SW480 (cell line): ENCODE measurements at places on chromosomes 7 and 10.
A peak's percentile ranks its signal among the peaks of the same experiment; 100 is the strongest.

DNA sequence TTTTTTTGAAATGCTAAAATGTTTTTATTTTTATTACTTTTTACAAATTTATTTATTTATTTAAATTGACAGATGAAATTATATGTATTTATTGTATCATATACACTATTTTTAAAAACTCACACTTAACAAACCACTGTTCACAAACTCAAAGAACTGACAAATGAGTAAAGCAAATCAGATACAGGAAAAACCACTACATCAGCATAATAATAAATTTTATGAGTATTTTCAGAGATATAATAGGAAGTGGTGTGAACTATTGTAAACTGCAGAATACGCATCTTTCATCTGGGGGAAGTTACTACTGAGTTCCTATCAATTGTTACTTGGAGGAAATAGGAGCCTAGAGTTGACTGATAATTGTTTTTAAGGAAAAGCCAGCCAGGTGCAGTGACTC lies 150.7 kb downstream of the PCLO start:
- no peak for DNase-seq

GRCh38 chr10:12389154-12389734 lies 39.9 kb downstream of the CAMK1D start:
- DNase-seq, result no peak

GRCh38 chr7:51118628-51119027 lies 198.0 kb downstream of the COBL start:
- DNase-seq, result no peak

GRCh38 chr7:74584160-74584954 lies 73.2 kb upstream of the GTF2I start:
- no peak for DNase-seq

GRCh38 chr7:48741545-48741944 lies 182.8 kb upstream of the CDC14C start:
- DNase-seq, result no peak

DNA sequence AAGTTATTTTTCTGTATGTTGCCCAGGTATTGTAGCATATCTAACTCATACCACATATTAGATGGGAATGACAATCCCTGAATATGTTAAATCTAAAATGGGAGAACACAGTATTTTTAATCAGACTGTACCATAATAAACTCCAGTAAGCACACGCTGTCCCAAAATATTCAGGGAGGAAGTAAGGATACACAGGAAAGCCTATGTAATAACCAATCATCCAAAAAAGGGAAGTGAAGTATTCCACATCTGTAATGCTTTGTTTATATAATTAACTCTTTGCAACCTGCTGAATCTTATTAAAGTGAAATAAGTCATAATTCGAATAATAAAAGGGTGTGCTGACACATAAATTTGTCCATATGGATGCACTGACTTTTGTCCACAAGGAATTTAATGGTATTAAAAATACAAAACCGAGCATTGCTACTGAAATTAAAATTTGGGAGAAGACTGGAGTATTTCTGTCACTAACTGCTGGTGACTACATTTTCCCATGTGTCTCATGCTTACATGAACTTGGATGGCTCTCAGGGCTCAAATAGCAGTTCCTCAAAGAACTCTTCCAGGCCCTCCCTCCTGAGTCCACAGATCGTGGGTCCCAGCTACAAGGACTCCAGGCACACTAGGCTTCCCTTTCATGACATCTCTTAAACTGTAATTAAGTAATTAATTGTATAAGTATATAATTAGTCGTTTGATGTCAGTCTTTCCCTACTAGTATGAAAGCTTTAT lies 120.6 kb downstream of the NEBL start:
- no peak for DNase-seq

GRCh38 chr7:138907201-138907847 lies 73.9 kb downstream of the KIAA1549 start:
- no peak for DNase-seq

GRCh38 chr10:131430716-131431412 lies 119.3 kb upstream of the TCERG1L start:
- no peak for DNase-seq

GRCh38 chr10:73905256-73906020 lies 5.5 kb upstream of the PLAU start:
- no peak for DNase-seq

DNA sequence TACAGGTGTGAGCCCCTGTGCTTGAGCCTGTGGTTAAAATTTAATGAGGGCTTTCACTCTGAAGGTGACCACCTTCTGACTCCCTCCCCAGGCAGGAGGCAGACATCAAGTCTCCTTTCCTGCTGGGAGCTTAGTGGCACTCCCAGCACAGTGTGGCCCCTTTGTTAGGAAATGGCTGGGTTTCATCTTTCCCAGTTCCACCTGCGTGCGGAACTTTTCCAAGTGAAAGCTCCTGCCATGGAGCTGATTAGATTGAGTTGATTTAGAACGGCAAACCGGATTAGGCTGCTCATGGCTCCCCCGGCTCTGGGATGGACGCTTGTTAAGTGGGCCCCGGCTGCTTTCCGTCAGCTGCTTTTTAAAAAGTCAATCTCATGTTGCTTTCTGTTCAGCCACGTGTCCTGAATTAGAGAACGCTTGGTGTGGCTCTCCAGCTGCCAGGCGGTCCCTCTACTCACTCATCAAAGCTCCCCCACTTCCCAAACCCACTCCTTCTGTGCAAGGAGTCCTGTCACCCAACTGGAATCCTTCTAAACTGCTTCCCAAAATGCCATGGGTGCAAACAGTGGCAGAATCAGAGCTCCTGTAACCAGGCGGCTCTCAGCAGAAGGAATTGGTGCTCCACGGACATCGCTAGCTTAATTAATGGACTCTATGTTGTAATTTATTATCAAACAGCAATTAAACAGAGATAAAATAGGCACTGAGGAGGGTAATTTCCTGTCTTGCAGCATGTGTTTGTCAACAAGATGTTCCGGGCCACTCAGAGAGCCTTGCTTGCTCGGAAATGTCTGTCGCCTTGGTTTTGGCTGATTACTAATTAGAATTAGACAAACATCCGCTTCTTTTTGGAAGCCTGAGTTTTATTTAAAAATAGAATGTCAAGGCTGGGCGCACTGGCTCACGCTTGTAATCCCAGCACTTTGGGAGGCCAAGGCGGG lies 551.2 kb downstream of the GALNT17 start:
- DNase-seq, result no peak

DNA sequence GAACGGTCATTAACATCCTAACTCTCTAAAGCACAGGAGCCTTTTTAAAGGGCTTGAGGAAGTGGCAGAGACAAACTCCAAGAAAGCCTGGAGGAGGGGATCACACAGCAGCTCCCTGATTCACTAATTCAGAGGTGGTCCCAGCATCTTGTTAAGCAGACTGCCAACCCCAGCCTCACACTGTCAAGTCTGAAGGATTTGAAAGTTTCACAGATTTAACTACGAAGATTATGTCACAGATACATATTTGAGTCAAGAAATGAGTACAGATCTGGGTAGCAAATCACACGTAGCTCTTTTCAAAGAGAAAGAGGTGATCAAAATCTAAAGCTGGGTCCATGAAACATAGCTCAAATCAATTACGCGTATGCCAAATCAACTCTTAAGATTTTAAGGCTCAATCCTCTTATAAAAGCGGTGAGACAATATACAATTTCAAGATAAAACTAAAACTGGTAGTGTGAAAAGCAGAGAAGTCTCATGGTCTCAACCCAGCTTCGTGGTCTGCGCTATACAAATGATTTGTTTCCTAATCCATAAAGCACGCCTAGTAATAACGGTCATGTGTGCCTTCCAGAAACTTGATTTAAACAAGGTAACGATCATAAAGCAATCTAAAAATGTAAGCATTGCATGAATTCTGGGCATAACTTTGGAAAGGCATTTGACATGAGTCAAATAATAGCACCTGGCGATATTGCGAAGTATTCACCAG lies 229.9 kb upstream of the MKLN1 start:
- DNase-seq, result no peak

DNA sequence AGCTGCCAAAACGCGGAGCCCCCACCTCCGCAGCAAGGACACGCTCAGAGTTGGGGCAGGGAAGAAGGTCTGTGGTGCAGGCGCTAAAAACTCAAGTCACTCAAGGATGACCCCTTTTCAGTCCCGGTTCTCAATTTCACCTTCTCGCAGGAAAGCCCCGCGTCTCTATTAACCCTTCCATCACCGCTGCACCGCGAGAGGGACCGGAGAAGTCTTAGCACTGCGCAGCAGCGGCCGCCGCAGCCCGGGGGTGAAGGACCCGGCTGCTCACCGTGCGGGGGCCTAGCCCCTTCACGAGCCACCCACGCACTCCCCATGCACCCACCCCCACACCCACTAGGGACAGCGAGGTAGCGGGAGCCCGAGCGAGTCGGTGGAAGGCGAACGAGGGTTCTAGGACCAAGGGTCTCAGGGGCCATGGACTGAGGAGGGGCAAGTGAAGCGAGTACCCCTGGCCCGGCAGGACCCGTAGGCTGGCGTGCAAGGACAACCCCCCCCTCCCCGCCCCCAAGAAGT lies 162.9 kb downstream of the SH3PXD2A start:
- DNase-seq, result no peak

GRCh38 chr7:37109016-37109683 lies 339.5 kb downstream of the ELMO1 start:
- DNase-seq, result no peak

DNA sequence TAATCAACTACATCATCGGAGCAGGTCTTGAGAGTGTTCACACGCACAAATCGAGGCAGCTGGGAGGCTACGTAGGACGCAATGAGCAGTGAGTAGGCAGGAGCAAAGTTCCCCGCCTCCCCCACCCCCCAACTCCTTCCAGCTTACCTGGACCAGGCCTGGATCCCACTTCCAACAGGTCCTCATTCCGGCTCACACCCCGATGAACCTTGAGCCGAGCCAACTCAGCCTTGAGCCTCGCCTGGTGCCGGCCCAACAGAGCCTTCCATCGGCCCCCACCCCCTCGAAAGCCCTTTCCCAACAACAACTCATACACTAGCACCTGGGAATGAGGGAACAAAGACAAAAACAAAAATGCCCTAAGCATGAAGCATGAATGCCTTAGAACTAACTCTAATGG lies 1.2 kb downstream of the NSUN5 start:
- DNase-seq, result no peak

- DNase-seq, result no peak
These were observed 10.3 kb downstream of the CNTNAP2 start for GRCh38 chr7:146126767-146127509.

DNA sequence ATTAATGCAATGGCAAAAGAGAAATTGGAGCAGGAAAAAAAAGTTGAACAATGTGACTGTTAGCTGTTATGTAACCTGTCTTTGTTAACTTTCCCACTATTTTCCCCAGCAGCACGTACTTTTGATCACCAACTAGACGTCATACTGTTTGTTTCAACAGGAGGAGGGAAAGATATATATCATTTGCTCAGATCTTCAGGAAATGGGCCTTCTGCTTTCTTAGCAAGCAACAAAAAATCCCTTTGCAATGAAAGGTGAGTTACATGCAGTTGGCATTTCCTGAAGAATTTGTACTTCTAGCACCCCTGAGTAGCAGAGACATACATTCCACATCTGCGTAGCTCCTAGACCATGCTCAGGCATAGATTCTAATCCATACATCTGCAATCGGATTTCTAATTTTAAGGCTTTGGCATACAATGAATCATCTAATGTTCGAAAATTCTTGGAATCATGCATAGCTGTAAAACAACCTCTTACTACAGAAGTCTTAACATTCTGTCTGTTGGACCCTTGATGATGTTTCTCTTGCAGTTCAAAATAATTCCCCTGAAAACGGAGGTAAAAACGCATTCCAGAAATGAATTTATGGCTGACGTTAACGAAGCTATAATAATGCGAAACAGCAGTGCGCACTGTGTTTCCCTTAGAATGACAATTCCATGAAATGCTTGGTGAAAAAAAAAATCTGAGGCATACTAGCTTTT lies 286.9 kb upstream of the MGMT start:
- DNase-seq, result no peak

GRCh38 chr10:15715619-15716227 lies 4.0 kb downstream of the ITGA8 start:
- peak; percentile 28 for DNase-seq

DNA sequence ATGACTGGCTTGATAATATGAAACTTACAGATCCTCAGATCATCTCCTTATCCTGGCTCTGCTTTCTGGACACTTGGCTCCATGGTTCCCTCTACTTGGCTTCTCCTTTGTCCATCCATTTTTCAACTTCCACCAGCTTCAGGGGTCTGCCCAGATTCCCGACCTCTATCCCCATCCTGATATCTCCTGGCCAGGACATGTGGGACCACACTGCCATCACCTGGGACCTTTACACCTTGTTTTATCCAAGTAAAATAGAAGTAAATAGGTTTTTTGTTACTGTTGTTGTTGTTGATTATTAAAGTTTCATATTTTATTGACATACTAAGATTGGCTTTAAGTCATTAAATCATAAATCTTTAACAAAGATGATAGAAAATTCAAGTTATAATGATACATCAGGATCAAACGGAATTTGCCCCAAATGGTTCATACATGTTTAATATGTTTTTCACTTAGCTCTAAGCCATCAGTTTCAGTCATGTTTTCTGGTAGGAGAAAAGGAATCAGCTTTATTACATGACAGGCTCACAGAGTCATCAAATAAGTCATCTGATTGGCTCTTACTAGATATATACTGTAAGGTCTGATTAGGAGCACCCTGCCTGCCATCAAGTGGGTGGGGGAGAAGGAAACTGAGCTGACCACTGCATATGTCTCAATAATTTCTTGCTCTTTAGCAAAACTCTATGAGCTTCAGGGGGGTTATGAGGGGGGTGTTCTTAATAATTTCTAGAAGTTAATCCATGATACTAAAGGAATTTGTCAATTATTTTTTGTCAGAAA lies 111.5 kb upstream of the AHR start:
- DNase-seq, result no peak

GRCh38 chr10:49585387-49585786 lies 24.7 kb upstream of the SLC18A3 start:
- no peak for DNase-seq

- DNase-seq, result no peak
These were observed 109.0 kb downstream of the SDHAF3 start for GRCh38 chr7:97226541-97226940.

DNA sequence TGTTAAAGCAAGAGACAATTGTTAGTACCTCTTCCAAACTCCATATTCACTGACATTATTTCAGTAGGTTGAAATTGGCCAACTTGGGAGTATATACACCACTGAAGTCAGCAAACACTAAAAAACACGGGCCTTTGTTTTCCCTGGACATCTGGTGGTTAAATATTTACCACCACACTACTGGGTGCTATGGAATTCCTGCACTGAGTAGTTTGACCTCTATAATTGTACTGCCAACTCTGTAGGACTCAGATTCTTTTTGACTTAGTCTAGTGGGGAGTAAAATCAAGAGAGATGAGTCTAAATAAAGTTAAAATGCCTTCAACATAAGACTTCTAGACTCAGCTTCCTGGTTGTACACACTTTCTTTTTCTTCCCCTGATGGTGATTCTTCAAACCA lies 41.3 kb upstream of the TES start:
- peak; percentile 48 for DNase-seq

GRCh38 chr10:95474228-95475002 lies 86.8 kb downstream of the SORBS1 start:
- DNase-seq, result peak; percentile 29

GRCh38 chr10:77604063-77604462 lies 33.5 kb downstream of the KCNMA1 start:
- no peak for DNase-seq

GRCh38 chr10:46019569-46020343 lies 10.7 kb downstream of the NCOA4 start:
- no peak for DNase-seq

GRCh38 chr10:74643596-74643975 lies 182.8 kb upstream of the KAT6B start:
- DNase-seq, result no peak
